ENCODE measurements at places on chromosomes 2 and 18.

- DNase-seq: no peak
Measured at GRCh38 chr18:4748975-4749374, 293.9 kb upstream of the DLGAP1 start.

DNA sequence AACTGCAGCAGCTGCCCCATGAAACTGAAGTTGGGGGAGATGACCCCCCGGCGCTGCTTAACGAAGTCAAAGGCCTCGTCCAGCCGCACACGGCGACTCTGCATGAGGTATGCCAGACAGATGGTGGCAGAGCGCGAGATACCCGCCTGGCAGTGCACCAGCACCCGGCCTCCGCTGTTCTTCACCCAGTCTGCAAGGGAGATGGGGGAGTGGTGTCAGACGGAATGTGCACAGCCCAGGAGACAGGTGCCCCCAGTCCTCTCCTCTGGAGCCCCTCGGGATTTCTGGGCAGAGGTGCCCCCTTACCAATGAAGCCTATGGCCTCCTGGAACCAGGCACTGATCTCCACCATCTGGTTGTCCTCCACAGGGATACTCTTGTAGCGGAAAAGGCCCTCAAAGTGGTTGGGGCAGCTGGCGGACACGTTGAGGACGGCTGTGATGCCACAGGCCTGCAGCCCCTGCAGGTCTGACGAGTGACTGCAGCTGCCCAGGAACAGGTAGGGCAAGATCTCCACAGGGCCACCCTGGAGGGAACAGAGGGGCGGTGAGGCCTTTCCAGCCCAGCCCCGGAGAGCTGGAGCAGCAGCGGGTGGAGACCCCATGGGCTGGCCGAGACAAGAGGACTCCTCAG, 1.3 kb downstream of the DUSP2 start:
- no peak for DNase-seq

GRCh38 chr2:38960609-38961320, 71.1 kb downstream of the ARHGEF33 start:
- DNase-seq: no peak

- DNase-seq: no peak
Measured at GRCh38 chr18:56076723-56077122, 488.7 kb upstream of the TCF4 start.

GRCh38 chr2:230825354-230825753, 39.4 kb upstream of the ITM2C start:
- DNase-seq: no peak

- no peak for DNase-seq
Measured at GRCh38 chr2:23523373-23524260, 138.6 kb downstream of the KLHL29 start.

GRCh38 chr2:74439373-74439772, 2.4 kb downstream of the RTKN start:
- no peak for DNase-seq

GRCh38 chr2:61328707-61329251, 142.1 kb downstream of the USP34 start:
- DNase-seq: no peak

GRCh38 chr2:73821669-73822068, 7.1 kb upstream of the STAMBP start:
- no peak for DNase-seq

DNA sequence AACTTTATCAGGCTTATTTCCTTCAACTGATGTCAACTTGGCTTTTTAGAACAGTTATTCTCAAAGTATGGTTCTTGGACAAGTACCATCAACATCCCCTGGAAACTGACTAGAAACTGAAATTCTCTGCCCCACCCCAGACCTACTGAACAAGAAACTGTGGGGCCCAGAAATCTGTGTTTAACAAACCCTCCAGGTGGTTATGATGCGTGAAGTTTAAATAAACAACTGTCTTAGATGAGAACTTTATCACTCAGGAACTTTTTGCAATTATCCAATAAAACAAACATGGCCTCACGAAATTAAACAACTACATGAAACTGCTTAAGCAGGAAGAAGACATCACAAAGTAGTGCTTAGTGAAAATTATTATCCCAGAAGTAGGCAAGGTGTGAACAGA, 4.4 kb downstream of the HIBCH start:
- no peak for DNase-seq

- peak; percentile 2 for DNase-seq
Measured at GRCh38 chr2:22282220-22282619, 1102.8 kb upstream of the KLHL29 start.

- no peak for DNase-seq
Measured at GRCh38 chr2:217393585-217394032, 533.7 kb upstream of the TNP1 start.

- peak; percentile 51 for DNase-seq
Measured at GRCh38 chr2:33372940-33373553, 103.4 kb upstream of the RASGRP3 start.

GRCh38 chr2:150663143-150663542, 175.7 kb upstream of the RND3 start:
- no peak for DNase-seq

- DNase-seq: no peak
Measured at GRCh38 chr2:239061824-239062570, 214.1 kb downstream of the TWIST2 start.

- no peak for DNase-seq
Measured at GRCh38 chr18:70296289-70296688, 7.4 kb downstream of the SOCS6 start.

GRCh38 chr2:165876269-165876668, 77.3 kb downstream of the TTC21B start:
- DNase-seq: no peak

Measured in Jurkat, Clone E6-1 (cell line).